H4 (cell line): ENCODE measurements at places on chromosomes 12 and 14. TPM values are rescaled to one million over a fixed set of nuclear protein-coding genes. Genes with fewer than 3 reads are reported as not detected.

AMDHD1 gene
- total RNA-seq = 0.43 and 1.6 TPM in 2 replicates

IL22 gene
- total RNA-seq = not detected in 2 replicates

ERBB3 gene
- total RNA-seq = 0.31 and 0.45 TPM in 2 replicates

RPGRIP1 gene
- not detected in 2 replicates for total RNA-seq

TAS2R8 gene
- total RNA-seq = not detected in 2 replicates

WDR20 gene
- total RNA-seq = 10.7 and 20.3 TPM in 2 replicates

PTHLH gene
- total RNA-seq = 1.1 and 2.0 TPM in 2 replicates

IAPP gene
- not detected in 2 replicates for total RNA-seq

ATL1 gene
- total RNA-seq = 9.3 and 9.4 TPM in 2 replicates
